Ascending aorta (tissue), 2 donors: ENCODE measurements at places on chromosomes 1 and 21.

DNA sequence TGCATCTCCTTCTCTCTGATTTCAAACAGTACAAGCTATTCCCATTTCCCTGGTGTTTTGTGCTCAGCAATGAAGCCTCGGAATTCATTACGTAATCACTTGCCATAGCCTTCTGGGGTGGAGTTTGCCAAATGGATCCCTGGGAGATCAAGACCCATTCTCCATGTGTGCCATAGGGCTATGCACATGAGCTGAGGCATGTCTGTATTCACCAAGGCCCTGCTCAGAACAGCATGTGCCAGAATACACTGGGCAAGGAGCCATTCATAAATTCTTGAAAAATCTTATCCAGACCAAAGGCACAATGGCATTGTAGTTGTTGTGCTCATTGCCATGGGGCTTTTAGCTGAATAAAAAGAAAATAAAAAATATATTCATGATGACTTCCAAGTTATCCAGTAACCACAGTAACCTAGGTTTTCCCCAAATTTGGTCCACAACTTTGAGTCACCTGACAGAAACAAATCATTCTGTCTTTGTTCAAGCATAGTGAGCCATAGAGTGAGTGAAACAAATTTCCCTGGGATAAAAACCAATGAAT lies 53.0 kb downstream of the CRB1 start:
- DNase-seq, result no peak

GRCh38 chr1:33170351-33171274 lies 11.2 kb downstream of the TRIM62 start:
- DNase-seq, result no peak

GRCh38 chr1:107460035-107460434 lies 319.2 kb downstream of the NTNG1 start:
- DNase-seq, result no peak

DNA sequence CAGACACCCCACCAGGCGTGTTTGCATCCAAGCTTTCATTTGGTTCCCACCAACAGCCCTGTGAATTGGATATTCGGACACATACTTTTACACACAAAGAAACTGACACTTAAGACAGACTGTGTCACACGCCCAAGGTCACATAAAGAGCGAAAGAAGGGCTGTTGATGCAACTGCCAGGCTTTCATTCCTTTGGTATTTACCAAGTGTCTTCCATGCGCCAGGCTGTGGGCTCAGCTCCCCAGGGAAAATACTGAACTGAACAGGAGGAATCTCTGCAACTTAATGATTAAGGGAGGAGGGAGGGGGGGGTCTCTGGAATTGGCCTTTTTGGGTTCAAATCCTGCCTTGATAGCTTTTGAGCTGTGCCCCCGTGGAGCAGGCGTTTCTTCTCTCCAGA lies 122.8 kb downstream of the ACTL8 start:
- peak; percentile 12 for DNase-seq

DNA sequence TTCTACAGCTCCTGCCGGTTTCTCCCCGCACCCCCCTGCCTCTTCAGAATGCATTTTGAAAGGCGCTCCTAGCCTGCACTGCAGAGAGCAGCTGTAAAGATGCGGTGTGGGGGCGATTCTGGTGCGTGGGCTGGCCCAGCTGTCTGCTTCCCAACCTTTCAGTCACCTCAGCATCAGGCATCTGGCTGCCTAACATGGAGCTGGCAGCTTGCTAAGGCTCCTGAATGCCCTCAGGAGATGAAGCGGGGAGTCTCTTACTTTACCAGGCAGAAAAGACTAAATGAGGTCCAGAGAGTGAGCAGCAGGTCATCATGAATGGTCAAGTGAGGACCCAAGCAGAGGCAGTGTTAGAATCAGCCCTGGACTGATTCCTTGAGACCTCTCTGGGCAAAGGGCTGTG lies 8.7 kb downstream of the IER5 start:
- DNase-seq, result no peak

DNA sequence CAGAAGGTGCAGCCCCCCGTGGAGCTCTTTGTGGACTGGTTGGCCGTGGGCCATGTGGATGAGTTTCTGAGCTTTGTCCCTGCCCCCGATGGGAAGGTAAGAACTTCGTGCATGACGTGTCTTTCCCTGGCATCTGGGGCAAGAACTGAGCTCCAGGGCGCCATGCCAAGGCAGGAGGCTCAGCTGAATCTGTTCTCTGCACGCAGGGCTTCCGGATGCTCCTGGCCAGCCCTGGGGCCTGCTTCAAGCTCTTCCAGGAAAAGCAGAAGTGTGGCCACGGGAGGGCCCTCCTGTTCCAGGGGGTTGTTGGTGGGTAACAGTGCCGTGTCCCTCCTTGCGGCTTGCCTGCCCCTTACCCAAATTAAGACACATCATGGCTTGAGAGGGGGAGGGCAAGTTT lies 27.7 kb downstream of the PADI3 start:
- DNase-seq, result no peak

DNA sequence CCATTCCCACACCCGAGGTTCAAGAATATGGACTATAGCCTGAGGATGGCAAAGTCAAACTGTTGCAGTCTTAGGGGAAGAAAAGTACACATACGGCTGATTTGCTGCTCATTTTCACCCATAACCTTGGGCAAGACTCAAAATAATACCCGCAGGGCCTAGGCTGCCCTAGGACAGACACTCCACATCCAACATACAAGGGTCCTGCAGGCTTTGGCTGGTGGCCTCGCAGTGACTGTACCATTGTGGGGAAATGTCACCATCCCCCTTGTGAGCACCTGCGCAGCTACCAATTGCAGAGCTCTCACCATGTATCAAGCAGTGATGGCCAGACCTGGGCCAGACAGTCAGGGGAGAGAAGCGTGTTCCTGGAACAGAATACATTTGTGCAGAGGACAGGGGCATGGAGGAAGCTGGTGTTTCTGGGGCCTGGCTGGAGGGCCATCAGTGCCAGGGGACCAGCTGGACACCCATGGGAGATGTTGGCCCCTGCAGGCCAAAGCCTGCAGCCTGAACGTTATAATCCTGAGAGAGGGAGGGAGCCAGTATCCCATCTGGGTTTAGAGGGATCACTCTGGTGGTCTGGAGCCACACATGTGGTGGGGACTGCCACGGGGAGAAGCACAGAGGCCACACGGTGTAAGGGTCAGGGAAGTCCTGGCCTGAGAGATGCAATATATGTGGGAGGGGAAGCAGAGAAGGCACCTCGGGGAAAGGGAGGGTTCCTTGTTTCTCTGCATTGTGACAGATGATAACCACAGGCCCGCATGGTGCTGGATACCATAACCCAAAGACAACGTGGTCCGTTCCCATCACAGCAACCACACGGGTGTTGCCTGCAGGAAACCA lies 101.2 kb downstream of the GLIS1 start:
- no peak for DNase-seq

DNA sequence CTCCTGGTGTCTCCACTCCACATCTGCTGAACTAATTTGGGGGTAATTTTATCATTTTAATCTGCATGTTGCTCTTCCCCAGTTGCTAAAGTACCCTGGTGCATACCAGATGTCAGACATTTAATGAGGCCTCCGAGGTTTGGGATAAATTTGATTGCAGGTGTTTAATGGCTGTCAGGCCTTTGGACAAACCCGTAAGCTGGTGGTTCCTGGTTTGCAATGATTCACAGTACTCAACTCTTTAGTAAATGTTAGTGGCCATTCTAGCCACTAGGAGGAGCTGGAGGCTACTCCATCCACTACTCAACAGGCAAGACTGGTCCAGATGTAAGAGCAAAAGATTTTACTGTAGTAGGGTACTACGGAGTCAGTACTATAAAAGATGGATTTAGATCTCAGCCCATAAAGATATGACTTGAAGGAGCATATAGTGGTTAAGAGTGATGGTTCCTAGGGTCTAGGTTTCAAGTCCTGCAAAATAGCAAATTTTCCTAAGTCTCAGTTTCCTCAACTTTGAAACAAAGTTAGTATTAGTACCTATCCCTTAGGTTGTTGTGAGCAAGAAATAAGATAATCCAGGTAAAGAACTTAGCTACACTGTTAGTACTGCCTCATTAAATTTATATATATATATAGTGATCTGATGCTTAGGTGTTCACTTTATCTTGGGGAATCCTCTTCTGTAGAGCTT lies 132.8 kb downstream of the SNX7 start:
- no peak for DNase-seq

DNA sequence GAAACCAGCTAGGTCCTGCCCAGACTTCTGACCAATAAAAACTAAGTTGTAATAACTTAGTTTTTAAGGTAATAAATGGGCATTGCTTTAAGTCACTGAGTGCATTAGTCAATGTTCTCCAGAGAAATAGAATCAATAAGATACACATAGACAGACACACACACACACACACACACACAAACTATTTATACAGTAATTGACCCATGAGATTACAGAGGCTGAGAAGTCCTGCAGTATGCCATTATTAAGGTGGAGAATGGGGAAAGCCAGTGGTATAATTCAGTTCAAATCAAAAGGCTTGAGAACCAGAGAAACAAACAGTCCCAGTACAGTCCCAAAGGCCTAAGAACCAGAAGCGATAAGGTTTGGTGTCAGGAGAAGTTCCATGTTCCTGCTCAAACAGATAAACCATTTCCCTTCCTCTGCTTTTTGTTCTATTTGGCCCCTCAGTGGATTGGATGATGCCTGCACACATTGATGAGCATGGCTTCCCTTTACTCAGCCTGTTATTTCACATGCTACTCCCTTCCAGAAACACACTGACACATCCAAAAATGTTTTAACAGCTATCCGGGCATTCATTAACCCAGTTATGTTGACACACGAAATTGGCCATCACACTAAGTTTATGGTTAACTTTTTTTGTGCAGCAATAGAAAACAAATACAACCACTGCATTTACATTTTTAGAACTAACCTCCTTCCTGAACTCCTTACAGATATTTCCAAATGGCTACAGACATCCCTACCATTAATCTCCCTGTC lies 828.2 kb upstream of the NCAM2 start:
- no peak for DNase-seq

GRCh38 chr21:43325968-43326715 lies 100.8 kb downstream of the SIK1 start:
- no peak for DNase-seq

DNA sequence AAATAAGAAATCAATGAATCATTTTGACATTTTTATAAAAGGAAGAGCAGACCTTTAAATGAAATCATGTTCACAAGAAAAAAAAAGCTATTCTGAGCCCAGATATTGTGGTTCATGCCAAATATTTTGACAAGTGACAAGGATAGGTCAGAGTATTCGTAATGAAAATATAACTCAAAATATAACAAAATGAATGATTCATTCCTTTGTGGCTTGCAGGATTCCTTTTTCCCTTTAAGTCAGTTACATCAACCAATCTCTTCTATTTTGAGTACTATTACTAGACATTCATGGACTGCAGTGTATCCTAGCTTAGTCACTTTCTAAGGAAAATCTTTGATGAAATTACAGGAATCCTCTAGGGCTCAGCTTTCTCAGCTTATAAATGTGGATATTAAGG lies 188.7 kb downstream of the COL11A1 start:
- DNase-seq, result no peak

DNA sequence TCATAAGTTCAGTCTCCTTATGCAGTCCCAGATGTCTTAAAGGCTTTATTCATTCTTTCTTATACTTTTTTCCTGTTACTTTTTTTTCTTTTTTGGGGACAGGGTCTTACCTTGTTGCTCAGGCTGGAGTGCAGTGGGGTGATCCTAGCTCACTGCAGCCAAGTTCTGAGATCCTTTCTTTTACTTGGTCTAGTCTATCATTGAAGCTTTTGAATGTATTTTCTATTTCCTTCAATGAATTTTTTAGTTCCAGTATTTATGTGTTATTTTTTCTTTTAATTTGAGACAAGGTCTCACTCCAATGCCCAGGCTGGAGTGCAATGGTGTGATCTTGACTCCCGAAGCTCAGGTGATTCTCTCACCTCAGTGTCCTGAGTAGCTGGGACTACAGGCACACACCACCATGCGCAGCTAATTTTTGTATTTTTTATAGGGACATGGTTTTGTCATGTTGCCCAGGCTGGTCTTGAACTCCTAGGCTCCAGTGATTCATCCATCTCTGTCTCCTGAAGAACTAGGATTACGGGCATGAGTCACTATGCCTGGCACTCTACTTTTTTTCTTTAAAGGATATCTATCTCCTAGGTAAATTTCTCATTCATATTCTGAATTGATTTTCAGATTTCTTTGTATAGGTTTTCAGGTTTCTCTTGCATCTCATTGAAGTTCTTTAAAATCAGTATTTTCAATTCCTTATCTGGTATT lies 26.1 kb upstream of the GTF2B start:
- DNase-seq, result no peak

DNA sequence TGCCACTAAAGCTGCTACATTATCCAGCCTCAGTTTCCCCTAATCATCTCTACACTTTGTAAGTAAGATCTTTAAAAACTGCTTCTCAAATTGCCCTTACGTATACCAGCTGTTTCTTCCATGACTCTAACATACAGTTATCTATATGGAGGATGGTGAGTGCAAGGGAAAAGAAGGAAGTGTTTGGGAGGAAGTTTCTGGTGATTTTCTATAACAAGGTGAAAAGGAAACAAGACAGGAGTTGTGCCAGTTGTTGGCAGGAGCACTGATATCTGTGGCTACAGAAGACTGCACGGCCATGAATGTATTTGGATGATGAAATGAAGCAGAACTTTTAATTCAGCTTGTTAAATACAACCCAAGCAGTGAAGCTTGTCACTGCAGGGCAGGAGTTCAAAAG lies 32.3 kb upstream of the NHLH2 start:
- no peak for DNase-seq
